ENCODE measurements at places on chromosomes 7 and 10.

DNA sequence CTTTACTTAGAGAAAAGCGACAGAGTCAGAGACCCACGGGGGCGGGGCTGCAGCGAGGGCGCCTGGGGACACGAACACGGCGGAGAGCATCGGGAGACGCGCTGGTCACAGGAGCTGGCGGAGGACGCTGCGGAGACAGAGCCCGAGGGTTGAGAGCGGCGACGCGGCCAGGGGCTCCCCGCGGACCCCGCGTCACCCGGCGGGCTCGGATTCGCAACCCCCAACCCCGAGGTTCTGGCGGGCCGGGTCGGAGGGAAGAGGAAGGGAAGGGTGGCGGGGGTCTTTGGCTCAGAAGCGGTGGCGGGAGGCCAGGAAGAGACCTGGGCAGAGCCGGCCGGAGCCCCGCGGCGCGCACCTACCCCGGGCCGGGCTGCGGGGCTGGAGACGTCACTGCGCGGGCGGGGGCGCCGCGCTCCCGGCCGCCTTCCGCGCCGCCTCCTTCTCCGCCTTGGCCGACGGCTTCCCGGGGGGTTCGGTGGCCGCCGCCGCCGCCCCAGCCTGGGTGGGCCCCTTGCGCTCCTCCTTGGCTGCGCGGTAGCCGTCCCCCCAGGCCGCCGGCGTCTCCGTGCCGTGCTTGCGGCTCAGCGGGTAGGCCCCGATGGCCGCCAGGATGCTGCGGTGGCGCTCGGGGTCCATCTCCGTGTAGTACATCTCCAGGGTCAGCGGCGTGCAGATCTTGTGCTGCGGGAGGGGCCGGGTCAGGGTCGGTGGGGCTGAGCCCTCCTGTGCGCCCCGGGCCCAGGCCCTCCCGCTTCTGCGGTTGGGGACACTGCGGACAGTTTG is 11.1 kb downstream of the CALY start:
- DNase-seq, result no peak

DNA sequence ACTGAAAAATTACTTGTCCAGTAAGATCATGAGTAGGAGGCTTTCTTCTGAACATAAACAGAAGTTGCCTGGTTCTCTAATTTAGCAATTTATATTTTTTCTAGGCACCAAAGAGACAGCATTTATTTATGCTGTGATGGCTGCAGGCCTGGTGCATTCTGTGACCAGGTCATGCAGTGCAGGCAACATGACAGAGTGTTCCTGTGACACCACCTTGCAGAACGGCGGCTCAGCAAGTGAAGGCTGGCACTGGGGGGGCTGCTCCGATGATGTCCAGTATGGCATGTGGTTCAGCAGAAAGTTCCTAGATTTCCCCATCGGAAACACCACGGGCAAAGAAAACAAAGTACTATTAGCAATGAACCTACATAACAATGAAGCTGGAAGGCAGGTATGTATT is 2.8 kb downstream of the WNT16 start:
- no peak for DNase-seq

- no peak for DNase-seq
Measured at GRCh38 chr10:14652067-14652466, 122.6 kb downstream of the FAM107B start.

DNA sequence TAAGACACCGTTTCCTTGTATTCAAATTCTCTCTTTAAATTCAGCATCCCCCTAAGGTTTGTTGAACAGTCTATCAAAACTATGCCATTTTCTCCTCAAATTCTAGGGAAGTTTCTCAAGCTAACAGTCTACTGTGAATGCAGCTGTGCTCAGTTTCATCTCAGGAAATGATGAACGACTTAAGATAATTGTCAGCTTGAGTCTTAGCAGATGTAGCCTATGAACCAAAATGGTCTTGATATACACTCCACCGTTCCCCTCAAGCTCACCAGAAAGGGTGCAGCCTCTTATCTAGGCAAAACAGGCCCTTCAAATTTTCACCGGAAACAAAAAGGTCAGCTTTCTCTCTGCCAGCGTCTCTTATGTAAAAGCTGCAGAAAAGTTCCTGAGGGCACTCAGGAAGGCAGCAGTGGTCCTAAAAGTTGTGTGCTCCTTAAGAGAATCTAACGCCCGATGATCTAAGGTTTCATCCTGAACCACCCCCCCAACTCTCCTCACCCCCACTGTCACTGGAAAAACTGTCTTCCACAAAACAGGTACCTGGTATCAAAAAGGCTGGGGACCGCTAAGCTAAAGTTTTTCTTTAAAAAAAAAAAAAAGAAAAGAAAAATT is 2.1 kb downstream of the DNAJC9 start:
- DNase-seq, result no peak

- DNase-seq, result no peak
Measured at GRCh38 chr7:144513334-144513733, 109.8 kb upstream of the NOBOX start.

GRCh38 chr10:125599194-125599593 is 83.8 kb downstream of the TEX36 start:
- no peak for DNase-seq

DNA sequence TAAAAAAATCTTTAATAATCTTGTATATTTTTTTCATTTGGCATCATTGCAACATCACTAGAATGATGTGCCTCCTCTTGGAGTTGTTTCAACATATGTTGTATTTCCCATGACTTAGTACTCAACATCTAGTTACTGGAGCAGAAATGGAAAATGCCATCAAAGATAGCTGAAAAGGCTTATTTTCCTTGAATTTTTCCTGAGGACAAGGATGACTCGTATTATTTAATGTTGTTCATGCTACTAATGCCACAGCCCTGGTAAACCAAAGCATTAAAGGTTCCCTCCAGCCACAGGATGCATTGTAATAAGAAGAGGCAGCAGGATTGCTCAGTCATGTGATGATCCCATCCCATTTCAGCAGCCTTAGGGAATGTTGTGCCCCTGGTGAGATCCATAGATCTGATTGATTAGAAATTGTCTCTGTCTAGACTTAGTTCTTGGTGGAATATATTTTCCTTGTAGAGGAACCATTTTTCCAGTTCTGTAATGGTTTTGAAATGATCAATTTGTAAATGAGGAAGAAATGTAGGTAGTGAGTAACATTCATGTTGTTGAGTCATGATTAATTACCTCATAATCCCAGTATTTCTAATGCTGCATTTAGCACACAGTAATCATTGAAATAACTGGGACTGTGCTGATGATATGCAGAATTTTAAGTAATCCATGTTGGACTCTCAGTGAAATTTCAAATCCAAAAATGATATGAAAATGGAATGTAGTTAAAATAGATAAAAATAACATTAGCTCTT is 91.3 kb upstream of the SMIM30 start:
- no peak for DNase-seq

DNA sequence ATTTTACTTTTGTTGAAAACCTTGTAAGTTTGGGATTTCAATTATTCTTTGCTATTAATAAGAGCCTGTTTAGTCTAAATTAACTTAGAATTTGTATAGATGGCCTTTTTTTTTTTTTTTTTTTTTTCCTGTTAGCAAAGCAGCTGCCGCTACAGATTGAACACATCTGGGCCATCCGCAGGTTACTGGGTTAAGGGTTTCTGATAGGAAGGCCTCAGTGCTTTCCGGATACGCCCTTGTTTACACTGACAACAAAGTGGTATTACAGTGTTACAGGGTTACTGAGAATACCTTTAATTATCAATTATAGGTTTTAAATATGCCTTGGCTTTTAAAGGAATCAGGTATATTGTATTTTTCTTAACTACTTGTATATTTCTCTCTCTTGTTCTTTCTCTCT is 76.8 kb downstream of the PTN start:
- no peak for DNase-seq

DNA sequence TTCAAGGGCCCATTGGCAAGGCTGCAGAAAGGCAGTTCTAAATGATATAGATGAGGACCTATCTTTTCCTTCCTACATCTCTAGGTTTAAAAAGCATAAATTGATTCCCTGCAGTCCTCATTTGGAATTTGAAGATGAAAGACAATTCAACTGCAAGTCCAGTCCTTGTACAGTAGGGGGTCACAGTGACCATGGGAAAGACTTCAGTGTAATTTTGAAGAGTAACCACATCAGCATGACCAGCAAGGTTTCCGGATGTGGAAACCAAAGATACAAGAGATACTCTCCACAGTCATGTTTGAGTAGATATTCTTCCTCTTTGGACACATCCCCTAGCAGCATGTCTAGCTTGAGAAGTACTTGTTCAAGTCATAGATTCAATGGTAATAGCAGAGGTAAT is 539.3 kb upstream of the TEX47 start:
- no peak for DNase-seq

GRCh38 chr10:35140126-35140525 is 13.5 kb downstream of the CREM start:
- DNase-seq, result no peak

DNA sequence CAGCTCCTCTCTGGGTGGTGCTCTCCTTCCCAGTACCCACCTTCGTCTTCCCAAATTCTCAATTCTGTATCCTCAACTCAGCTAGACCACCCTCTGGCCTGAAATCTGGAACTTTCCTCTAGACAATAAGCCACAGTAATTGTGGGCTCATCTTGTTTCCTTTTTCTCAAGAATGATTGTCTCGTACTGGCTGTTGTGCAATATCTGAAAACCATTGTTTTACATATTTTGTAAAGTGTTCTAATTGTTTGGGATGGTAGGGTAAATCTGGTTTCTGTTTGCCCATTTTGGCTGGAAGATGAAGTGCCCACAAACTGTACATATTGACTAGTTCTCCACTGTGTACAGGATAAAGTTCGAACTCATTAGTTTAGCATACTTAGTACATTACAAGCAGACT is 11.3 kb upstream of the NOBOX start:
- no peak for DNase-seq

DNA sequence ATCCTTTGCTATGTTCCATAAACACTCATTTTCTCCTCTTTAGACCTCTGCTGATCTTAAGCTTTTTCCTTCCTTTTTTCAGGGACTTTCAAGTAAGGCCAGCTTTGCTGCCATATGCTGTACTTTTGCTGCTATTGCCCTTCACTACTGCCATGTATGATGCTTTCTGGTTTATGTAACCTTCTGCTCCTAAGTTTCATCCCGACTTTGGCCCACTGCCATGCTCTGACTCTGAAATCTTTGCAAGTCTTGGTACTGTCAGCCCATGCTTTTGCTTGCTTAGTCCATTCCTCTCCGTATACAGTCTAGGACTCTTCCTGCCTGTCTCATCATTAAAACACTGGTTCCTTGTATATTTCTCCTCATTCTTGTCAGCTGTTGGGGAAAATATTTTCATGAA is 152.4 kb downstream of the RNF133 start:
- no peak for DNase-seq

- no peak for DNase-seq
Measured at GRCh38 chr7:121544726-121545125, 148.6 kb upstream of the FAM3C start.

GRCh38 chr7:117064688-117065087 is 111.4 kb downstream of the ST7 start:
- DNase-seq, result no peak

DNA sequence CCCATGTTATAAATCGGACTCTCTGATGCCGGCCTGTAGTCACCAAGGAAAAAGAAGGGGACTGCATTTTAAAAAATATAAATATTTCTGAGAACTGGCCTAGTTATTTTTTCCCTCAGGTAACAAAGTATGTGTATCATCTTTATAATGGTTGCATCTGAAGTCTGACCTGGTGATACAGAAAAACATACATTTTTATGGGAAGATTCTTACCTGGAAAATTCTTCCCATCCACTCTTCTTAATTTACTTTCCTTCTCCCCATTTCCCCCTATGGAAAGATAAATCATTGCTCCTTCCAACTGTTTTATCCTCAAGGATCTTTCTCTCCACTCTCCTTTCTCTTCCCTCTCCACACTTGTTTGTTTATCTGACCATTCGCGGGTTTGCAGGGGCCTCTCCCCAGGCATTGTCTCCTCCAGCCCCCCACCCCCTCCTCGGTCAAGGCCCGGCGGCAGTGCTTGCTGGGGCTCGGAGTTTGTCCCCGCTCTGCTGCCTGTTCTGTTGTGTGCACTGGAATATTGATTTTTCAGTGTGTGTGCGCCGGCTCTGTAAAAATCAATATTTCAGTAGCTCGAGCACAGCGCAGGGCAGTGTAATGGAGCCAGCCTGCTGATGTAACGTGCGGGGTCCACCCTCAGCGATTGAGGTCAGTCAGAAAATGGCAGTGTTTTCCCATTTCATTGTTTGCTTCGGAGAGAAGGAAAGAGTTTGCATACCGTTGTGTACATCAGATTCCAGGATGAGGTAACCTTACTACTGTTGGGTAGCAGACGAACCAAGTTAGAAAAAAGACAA is 199.5 kb upstream of the NFE2L3 start:
- DNase-seq, result no peak

GRCh38 chr7:69878015-69878414 is 279.7 kb downstream of the AUTS2 start:
- no peak for DNase-seq

GRCh38 chr10:113063043-113063967 is 113.3 kb downstream of the TCF7L2 start:
- DNase-seq, result no peak

DNA sequence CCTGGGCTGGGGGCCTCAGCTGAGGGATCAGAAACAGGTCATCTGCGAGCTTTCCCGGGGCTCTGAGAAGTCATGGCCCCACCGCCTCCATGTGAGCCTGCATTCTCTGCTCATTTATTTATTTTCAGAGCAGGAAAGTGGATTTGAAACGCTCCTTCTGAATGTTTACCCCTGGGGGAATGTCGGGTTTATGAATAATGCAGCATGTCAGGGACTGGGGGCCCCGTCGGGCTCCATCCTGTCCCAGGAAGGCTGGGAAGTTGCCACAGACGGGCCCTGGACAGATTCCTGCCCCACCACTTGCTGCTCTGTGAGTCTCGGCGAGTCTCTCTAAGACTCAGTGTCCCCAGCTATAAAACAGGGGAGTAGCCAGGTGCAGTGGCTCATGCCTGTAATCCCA is 11.9 kb upstream of the GTF2IRD1 start:
- no peak for DNase-seq

DNA sequence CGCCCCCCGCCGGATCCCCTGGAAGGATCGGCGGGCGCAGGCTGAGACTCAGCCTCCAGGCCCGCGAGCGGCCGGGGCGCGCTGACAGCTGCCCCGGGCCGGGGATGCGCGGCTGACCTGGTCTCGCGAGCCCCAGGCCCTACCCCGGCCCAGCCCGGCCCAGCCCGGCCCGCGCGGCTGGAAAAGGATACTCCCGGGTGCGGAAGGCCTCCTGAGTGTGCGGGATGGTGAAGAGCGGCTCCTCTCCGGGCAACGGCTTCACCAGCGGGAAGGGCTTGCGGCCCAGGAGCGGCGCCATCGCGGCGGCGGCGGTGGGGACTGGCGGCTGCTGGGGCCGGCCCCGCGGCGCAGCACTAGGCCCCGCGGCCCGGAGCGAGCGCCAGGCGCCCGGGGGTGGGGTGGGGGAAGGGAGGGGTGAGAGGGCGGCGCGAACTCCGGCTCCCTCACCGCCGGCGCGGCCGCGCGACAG is 423 bp downstream of the BAZ1B start:
- no peak for DNase-seq

GRCh38 chr7:38753347-38753746 is 122.2 kb upstream of the AMPH start:
- DNase-seq, result no peak

GRCh38 chr7:608954-609353 is 89.3 kb upstream of the PDGFA start:
- DNase-seq, result no peak

GRCh38 chr10:69107176-69107490 is 16.8 kb upstream of the VPS26A start:
- no peak for DNase-seq

All from iPS DF 19.7 (cell line).